ENCODE measurements at places on chromosomes 7 and 10. TPM values are rescaled to one million over a fixed set of nuclear protein-coding genes. Genes with fewer than 3 reads are reported as not detected.

- DNase-seq = peak; percentile 25
These were observed 510.2 kb downstream of the RPS24 start for GRCh38 chr10:78543749-78544362.

DNA sequence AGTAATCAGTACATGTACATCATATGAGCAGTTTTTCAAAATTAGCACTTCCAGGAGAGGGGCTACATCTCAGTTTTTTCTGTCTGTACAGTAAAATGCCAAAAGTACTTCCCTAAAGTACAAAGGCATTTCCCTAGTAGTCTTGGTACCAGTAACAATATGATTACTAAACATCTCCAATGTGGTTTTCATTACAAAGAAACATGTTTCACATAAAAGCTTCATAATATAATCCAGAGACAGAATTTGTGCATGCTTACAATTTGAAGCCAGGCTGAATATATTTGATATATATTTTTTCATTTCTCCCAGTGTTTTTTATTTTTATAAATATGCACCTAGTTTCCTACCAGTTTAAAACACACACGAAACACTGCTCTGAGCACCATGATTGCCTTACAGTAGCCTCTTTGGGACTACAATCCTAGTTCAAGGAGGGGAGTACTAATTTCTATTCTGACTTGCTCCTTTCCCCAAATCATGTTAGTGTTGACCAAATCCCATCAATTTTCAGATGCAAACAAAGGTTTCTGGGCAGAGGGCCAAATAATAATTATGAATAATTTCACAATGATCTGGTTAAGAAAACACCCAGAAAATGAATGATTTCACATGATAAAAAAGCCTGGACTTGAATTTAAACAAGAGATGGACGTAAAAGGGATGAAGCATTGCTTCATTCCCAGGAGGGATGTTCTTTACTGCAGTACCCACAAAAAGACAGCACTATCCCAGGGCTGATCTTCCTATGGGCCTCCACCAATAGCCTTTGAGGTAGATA is 201.3 kb downstream of the SLC25A13 start:
- DNase-seq = no peak

DNA sequence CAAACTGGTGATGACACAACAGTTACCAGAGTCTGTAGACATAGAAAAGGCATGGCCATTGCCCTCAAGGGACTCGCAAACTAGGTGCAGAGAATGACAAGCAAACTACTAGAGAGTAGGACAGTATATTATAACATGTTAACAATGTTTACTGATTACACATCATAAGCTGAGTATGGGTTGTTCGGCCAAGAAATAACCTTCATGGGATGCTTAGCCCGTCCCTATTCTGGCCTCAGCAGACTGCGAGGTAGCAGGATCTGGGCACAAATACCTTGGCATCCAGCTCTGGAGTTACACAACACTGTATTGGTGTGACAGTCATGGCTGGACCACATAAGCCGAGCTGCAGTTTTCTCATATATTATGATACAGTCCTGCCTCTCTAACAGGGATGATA is 51.4 kb downstream of the ABCB4 start:
- no peak for DNase-seq

DLX5 gene
- total RNA-seq = not detected

C10orf95 gene
- 0.20 TPM for total RNA-seq

DNAJB12 gene
- total RNA-seq = 17.5 TPM

Measured in activated CD8-positive, alpha-beta T cell treated with anti-CD3 and anti-CD28 coated beads for 36 hours (primary cell).